ENCODE measurements at places on chromosomes 7 and 10.

DNA sequence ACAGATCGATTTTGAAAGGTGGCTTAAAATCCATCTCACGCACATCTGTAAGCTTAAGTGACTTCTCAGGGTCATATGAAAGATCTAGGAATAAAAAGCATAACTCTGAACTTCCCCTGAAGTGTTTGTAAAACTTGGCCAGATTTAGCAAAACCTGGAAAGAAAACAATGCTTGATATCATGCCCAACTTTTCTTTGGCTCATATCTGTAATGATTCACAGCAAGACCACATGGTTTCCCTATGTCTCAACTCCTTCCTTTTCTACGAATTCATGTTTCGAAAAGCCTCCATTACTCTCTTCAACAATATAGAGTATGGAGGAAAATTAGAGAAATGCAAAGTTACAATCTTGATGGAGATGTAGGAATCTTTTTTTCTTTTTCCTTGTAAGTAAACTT is 20.1 kb upstream of the CABCOCO1 start:
- no peak for DNase-seq

DNA sequence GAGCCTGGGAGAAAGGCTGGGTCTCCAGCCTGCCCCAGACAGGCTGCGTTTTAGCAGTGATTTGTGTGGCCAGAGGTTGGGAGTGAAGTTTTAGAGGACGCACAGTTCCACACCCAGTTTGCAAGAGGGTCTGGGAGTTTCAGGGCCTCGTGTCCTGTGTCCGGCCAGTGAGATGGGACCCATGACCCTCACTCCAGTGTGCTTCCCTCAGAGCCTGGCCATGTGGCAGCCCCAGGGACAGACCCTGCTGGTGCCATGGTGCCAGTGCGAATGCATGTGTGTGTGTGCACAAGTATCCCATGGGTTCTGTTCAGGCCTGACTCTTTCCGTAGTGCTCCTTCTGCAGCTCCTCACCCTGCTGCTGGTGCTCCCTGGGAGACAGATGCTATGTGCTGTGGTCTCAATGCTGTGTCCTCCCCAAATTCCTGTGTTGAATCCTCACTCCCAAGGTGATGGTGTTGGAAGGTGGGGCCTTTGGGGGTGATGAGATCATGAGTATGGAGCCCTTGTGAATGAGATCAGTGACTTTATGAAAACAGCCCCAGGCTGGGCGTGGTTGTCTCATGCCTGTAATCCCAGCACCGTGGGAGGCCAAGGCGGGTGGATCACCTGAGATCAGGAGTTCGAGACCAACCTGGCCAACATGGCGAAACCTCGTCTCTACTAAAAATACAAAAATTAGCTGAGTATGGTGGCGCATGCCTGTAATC is 16.5 kb downstream of the ECHDC3 start:
- DNase-seq = no peak

DNA sequence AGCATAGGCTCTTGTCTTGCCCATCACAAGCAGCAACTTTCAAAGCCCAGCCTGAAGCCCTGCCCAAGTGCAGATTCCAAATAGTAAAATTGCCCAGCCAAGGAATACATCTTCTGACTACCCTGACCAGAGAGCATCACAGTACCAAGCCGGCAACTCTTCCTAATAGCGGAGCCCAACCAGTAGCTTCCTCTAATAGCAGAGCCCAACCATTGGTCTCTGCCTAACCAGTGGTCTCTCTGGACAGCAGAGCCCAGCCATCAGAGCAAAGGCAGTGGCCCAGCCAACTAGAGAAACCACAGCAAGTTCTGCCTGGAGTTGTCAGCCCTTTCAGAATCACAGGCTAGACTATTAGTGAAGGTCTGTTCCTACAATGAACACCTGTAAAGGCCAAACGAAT is 285.6 kb downstream of the HGF start:
- no peak for DNase-seq

- DNase-seq = peak; percentile 47
Observed at GRCh38 chr10:26799342-26799741, 61.4 kb downstream of the ABI1 start.

GRCh38 chr7:34406848-34407530 is 251.0 kb upstream of the NPSR1 start:
- no peak for DNase-seq

GRCh38 chr7:520503-521161 is 986 bp upstream of the PDGFA start:
- DNase-seq = no peak

- no peak for DNase-seq
Observed at GRCh38 chr7:10429031-10429430, 544.6 kb upstream of the PHF14 start.

GRCh38 chr10:53748319-53748718 is 975.7 kb upstream of the MBL2 start:
- DNase-seq = no peak

DNA sequence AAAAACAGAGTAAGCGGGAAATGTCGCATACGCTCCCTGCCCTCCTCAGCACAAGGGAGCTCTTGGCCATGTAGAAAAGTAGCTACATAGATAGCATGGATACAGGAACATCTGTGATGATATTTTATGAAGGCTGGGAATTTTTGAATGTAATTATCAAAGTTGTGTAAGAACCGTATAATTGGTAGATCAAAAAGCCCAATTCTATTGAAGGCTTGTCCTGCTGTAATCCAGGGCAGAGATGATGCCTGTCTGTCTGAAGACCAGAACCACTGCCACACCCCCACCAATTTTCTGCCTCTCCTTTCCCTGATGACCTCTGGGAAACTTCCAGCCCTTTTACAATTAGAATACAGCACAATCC is 51.4 kb downstream of the ZRANB1 start:
- DNase-seq = no peak

DNA sequence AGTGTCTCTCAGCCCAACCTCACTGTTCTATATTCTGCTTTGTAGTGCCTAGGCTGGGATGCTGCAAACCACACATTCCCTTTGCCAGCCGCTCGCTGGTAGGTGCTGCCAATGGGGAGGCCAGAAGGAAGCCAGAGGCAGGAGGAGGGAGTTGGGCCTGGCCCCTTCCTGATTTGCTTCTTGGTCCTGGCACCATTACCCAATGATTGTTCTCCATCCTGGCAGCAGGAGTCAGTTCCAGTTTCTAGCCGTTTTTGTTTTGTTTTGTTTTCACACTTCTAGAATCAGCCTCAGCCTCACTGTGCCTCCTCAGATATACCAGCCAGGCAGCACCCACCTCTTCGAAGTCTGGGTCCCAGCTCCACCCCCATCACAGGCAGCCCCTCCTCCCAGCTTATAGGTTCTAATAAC is 27.4 kb upstream of the LOXL4 start:
- DNase-seq = no peak

DNA sequence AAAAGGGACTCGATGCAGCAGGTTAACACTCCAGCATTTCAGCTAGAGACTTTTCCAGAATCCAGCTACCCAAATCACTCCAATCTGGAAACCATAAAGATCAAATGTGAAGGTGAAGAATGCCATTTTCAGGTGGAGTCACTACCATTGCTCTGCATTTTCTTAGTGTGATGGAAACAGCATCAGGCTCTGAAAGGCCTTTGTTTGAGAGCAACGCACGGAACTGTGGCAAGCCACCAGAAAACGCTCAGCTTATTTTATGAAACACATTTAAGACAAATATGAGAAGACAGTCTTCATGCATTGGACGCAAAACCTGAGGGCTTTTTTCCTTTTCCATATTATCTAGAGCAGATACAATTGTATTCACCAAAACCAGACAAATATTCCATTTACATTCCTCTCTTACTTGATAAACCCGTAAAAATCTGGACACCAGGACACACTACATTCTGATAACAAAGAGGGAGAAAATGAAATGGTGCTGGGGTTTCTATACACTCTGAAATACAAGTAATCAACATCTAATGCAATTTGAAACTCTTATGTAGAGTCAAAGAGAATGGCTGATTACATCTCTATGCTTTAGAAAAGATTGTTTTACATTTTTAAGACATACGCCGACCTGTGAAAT is 99.1 kb downstream of the NRP1 start:
- DNase-seq = no peak

- no peak for DNase-seq
Observed at GRCh38 chr7:11469028-11469745, 362.8 kb downstream of the THSD7A start.

DNA sequence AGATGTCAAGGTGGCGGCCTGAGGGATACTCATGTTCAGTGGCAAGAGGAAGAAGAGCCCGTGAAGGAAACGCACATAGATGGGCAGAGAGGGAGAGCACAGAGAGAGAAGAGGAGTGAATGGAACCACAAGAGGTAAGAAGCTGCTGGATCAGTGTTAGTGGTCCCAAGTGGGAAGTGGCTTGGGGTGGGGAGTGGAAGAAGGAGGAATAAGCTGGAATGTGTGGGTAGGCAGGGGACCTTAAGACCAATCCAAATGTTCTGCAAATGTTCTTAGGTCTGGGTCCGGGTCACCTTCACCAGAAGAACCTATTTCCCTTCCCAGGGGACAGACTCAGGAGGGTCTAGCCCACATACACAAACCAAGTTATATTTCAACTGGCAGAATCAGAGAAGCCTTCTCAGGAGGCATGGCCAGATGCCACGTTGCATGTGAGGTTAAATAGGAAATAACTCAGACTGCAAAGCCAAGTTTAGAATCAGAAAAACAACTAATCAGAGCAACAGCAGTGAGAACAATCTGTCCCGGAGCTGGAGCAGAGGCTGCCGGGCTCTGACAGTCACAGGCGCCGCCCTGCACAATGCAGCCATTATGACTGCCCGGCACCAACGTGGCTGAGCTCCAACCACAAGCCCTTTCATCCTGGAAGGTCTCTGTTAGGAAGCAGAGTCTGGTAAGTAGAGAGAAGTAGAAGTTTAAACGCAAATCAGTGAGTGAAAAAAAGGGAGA is 78.6 kb upstream of the ARMC3 start:
- DNase-seq = peak; percentile 28

GRCh38 chr10:93947055-93947454 is 46.7 kb upstream of the PLCE1 start:
- DNase-seq = no peak

GRCh38 chr7:30427296-30428070 is 51.1 kb downstream of the NOD1 start:
- DNase-seq = no peak

DNA sequence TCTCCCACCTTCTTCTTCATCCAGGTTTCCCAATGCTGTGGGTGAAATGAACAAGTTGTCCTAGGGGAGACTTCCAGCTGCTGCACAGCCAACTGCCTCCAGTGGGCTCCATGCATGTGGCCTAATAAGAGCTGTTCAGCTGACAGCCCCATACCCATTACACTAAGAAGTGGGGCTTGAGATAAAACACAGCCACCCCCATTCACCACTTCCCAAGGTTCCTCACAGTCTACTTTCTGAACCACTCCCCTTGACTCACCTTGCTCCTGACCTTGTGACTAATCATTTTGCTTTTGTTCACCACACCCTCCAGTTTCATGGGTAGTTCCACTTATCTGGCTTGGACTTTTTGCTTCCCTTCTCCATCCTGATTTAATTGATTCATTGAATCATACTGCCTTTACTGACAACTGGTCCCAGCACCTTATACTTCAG is 119.3 kb downstream of the CABCOCO1 start:
- no peak for DNase-seq

DNA sequence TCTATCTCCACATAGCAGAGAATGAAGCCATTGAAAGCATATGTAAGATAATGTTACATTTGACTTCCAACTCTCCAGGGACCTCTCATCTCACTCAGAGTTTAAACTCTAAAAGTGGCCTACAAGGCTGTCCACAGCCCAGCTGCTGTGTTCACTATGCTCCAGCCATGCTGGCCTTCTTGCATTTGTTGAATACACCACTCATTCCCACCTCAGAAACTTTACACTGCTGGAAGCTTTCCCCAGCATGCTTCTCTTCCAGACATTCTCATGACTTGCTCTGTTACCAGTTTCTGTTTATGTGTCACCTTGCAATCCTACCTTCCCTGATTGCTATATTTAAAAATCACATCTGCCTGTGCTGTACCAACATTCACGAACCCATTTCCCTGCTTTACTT is 167.2 kb downstream of the WNT2 start:
- DNase-seq = no peak

GRCh38 chr10:86221442-86222335 is 144.9 kb downstream of the GRID1 start:
- no peak for DNase-seq

DNA sequence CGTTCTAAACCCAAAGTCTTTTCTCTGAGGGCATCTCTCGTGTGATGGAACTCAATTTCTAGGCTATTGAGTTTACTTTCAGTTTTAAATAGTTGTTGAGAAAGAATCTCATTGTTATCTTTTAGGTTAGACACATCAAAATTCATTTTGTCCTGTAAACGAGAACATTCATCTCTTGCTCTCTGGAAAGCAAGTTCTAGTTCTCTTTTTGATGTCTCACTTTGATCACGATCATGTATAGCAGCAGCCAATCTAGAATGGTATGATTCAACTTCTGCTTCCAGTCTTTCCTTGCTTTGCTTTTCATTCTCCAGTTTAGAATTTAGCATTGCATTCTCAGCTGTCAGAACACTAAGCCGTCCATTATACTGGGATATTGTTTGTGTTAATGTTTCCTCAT is 65.1 kb downstream of the ANKRD26 start:
- DNase-seq = no peak

GRCh38 chr7:123133924-123134323 is 65.8 kb downstream of the SLC13A1 start:
- DNase-seq = no peak

DNA sequence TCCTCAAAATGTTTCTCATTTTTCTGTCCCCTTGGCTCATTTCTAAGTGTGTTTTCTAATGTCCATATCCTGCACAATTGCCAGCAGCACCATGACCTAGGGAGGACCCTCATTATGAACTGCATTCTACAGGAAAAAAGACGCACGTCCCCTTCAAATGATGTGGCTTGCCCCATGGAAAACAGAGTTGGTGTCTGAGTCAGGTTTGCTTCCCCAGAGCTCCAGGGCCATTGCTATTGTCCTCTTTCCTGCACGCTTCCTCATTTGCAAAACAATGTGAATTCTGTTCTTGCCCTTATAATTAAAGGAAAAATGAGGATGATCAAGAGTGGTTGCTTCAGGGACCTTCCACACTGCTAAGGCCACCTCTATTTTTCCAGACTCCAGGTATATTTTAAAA is 14.7 kb upstream of the ASB4 start:
- no peak for DNase-seq

GRCh38 chr10:75978213-75978612 is 546.8 kb downstream of the LRMDA start:
- DNase-seq = no peak

GRCh38 chr10:100341953-100342626 is 4.9 kb upstream of the SCD start:
- peak; percentile 65 for DNase-seq

Data from common myeloid progenitor, CD34-positive (primary cell).